HuH-7 (cell line): ENCODE measurements at places on chromosomes 5 and 9.

GRCh38 chr5:171762021-171762608, 23.5 kb upstream of the SMIM23 start:
- no peak for DNase-seq

GRCh38 chr9:90423661-90424193, 218.9 kb downstream of the DIRAS2 start:
- no peak for DNase-seq

DNA sequence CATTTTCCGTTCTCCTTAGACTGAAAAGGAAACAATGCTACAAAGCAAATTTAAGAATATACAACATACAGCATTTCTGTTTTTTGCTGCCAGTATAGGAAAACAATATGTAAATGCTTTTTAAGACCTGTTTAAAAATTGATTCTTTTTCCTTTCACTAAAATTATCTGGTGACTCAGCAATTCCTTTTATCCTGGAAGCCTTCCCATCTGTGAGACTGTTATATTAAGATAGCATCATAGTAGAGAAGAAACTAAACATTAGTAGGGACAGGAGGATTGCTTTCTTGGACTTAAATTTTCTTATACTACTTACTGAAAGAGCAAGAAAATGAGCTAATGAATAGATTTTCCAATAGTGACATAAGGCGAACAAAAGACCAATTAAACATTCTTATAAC, 30.0 kb upstream of the GPR21 start:
- no peak for DNase-seq

- DNase-seq = no peak
These were observed 4.9 kb downstream of the TRIM7 start for GRCh38 chr5:181199881-181200638.

DNA sequence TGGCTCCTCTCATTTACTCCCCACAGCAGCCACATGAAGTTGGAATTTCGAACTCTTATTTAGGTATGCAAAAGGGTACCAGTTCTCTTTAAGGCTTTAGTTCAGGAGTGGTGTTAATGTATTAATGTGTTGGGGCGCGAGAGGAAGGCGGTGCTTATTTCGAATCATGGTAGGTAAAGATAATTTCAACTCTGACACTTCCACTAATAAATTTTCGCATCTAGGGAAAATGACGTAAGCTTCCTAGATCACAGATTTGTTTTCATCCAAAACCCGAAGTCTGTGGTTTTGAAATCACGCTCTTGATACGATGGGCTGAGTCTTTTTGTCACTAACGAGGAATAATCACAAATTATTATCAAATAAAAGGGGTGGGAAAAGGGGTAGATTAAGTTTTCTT, 681 bp downstream of the PPWD1 start:
- no peak for DNase-seq

DNA sequence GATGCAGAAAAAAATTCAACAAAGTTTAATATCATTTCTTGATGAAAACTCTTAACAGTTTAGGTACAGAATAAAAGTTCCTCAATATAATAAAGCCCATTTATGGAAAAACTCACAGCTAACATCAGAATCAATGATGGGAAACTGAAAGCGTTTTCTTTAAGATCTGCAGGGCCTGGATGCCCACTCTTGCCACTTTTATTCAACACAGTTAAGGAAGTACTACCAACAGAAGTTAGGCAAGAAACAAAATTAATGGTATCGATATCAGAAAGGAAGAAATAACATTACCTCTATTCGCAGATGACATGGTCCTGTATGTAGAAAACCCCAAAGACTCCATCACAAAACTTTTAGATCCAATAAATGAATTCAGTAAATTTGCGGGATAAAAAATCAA, 542.4 kb upstream of the RGMB start:
- no peak for DNase-seq

DNA sequence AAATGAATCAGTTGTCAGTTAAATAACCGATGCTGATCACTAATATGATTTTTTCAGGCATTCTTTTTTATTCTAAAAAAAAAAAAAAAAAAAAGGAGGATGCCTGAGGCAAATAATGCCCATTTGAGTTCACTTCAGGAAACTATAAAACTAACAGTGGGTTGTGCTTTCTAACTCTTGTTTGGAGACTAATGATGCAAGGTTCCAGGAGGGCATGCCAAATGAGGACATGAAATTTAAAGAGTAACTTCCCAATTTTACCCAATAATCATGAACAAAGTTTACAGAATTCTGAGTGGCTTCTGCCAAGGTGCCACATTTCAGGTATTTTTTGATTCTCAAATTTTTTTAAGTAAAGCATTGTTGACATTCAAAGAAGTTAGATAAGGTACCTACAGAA, 41.0 kb downstream of the CEP120 start:
- DNase-seq = no peak

GRCh38 chr9:7336356-7337065, 463.1 kb downstream of the DMAC1 start:
- DNase-seq = no peak

DNA sequence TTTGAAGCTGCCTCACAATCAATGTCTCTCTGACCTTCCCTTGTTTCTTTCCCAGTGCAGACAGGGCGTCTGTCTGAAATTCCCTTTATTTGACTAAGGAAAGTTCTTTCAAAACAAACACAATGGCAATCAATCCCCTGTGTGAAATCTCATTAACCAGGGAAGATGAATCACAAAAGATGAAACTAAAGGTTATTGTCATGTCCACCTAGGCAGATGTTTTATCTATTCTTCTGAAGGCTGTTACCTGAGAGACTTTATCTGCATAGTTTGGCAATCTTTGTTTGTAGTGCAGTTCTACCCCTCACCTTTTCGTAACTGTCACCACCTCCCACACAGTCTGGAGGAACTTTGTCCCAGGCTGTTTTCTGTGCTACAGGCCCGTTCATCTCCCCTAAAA, 217.5 kb upstream of the RIOK2 start:
- DNase-seq = peak; percentile 4

DNA sequence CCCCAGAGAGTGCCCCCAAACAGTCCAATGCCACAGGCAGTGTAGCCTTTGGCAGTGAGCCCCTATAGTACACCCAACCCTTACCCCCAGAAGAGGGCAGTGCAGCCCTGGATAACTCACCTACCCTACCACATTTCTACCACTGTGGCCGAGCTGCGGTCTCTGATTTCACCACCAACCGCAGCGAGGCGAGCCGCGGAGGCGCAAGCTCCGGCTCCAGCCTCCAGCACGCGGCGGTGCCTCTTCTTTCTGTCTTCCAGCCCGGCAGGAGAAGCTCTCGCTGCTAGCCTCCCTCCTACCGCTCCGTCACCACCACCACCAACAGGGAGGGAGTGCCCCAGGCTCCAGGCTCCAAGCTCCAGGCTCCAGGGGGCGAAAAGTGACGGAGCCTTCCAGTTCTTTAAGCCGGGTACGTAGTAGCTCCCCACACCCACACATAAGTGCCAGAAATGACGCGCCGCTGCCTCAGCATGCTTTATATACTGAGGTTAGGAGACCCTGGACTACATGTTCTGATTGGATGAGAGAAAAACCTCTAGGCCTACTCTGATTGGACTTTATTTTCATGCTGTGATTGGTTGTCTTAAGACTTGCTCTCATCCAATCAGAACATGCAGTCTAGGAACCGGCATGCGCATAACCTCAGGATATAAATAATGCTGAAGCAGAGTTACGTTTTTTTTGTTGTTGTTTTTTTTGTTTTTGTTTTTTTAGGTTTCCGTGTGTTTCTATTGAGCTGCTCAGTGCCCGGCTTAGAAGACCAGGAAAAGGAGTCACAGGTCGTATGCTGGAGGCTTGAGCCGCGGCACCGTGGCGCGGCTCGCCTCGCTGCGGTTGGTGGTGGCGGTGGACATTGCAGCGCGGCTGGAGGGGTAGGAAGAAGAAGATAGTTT, at the start of gene PCAT7:
Gene PCAT7, plus strand, starts transcription at position 645 of the 893 bp plus-strand sequence.
- peak; percentile 58 for DNase-seq

GRCh38 chr5:171633776-171634470, 151.7 kb upstream of the SMIM23 start:
- DNase-seq = no peak
